Right ventricle myocardium inferior (tissue), 1 donor: ENCODE measurements at places on chromosomes 2 and 18.

DNA sequence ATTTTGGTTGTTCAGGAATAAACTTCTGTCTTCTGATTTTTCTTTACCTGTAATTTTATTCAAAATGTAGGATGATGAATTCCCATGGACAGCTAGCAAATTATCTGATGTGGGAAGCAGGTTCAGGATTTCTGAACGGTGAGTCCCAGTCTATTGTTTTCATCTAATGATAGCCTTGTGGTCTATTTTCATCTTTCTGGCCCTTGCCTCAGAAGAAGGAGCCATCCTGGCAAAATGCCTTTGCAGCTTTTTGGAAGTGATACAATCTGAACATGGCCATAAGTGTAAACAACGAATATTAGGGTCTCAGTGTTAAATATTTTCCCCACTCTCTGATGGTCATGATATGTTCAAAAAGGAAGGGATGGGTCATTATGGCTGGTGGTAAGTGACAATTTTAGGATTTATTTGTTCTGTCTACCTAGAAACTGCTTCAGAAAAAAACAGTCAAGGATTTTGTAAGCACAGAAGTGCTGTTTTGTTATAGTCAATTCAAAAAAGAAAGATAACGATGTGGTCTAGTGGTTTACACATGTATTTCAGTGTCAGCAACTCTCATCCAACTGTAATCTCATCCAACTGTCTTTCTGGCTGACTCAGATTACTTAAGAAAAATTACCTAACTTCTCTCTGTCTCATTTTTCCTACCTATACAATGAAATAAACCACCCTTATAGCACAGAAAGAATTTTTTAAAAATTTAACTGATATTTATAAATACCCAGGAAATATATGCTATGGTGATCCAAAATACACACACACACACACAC lies 272.6 kb upstream of the ERBB4 start:
- no peak for DNase-seq

- DNase-seq = peak; percentile 96
These were observed at the start of gene WDCP for GRCh38 chr2:24046930-24047702. Gene WDCP (minus strand): TSS chr2:24047391. CDS start chr2:24039494, 7,897 bp downstream.

DNA sequence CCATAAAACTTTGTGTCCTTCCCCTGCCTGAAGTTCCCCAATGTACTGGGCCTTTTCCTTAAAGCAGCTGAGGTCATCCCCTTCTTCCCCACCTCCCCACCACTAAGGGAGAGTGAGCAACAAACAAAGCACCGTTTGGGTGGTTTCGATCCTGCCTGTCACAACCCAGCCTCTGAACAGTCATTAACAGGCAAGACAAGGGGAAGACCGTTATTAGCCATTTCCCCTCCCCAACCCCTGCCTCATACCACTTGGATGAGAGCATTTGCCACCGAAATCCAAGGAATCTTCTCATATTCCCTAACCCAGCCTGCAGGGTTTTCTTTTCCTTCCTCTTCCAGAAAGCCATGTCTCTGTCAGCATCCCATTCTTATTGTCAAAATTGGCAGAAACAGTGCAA lies 65.6 kb downstream of the STRADB start:
- DNase-seq = no peak

DNA sequence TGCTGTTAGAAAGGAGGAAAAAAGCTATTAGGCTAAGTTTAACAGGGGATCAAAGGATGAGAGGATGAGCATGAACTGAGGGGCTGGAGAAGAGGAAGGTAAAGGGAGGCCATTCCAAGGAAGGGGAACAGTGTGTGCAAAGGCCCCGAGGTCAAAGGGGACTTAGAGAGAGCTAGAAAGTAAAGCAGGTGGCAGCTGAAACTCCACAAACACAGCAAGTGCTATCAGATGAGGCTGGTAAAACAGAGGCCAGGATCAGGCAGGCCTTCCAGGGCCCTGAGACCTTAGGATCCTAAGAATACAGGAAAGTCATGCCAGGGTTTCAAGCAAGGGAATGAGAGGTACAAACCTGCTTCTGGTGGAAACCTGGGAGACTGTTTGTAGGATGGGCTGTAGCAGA lies 5.8 kb downstream of the HDAC4 start:
- DNase-seq = no peak

GRCh38 chr18:10119528-10119927 lies 205.7 kb downstream of the VAPA start:
- no peak for DNase-seq

- no peak for DNase-seq
These were observed 39.4 kb upstream of the TXNDC2 start for GRCh38 chr18:9846162-9846925.

DNA sequence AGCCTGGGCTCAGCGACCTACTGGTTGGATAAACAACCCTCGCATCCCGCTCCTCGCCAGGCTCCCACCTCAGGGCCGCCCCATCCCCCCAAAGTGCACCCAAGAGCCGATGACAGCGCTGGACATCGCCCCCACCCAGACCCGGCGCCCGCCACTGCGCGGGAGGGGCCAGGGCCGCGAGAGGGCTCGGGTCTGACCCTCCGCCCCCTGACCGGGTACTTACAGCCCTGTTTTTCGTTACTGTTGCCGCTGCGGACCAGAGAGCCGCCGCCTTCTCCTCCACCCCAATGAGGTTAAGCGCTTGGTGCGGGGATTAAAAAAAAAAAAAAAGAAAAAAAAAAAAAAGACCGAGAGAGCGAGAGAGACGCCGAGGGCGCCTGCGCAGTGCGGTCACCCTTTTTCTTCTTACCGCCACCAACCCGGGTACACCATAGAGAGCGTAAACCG lies at the start of gene CLASP1:
TSS of gene CLASP1 (minus strand) at position 314 of the 447 bp plus-strand sequence. CDS start 43,567 bp downstream, outside the sequence.
- no peak for DNase-seq

DNA sequence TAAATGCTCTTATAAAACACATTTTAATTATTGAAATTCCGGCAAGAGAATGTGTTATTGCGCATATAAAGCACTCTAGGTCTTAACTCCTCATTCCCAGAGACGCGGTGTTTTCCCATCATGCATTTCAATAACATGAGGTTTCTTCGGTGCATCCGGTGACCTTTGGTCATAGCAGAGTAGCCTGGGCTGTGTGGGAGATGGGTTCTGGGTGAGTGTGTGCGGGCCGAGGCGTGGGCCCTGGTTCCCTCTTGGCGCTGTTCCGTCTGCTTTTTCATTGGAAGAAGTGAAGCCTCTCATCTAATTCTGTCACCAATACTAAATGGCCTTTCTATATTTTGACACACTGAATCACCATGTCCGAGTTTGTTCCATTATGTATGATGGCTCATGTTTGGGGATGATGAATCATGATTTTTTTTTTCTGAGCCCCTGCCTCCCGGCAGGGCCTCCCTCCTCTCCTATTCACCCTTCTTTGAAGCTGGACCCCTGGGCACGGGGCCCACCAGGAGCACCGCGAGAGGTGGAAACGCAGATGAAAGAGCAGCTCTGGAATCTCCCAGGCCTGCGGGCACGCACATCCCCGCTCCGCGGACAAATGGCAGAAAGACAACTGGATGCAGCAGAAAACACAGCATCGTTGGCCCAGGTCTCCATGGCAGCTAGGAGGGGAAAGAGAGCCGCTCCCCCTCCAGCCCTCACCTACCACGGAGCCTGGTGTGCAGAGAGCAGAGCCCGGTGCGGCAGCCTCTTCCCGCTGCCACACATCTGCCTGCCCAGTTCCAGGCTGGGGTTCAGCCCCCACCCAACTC lies 85.8 kb upstream of the HPCAL1 start:
- DNase-seq = no peak

DNA sequence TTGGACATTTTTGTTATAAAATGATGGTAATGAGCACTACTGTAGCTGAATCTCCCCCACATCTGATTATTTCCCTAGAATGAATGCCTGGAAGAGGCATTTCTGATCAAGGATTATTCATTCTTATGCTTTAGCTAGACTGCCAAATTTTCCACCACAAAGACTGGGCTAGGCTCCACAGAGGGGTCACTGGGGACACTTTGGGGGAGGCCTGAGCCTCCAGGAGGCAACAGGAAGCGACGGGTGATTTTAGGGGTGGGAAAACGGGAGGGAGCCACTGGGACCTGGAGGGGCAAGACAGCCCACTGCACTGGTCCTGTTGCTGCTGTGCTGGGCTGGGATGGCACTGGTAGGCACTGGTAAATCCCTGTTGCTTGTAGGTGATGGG lies 2.4 kb upstream of the ASB1 start:
- DNase-seq = no peak

DNA sequence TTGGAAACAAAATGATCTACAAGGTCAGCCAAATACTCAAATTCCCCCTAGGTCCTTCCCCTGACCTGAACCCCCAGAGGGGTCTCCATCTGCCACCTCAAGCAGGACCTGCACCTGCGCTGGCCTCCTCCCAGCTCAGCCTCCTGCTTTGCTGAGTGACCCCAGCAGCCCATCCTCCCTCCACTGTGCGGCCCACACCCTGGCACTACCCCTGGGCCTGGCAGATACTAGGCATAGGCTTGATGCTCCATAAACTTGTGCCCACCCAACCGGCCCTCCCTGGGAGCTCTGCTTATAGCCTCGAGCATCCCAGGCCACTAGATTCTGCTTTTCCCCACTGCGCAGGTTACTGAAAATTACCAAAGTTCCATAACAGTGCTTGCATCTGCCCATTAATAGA lies 156.2 kb downstream of the HDAC4 start:
- no peak for DNase-seq

GRCh38 chr2:134714228-134714627 lies 4.6 kb downstream of the TMEM163 start:
- DNase-seq = no peak

DNA sequence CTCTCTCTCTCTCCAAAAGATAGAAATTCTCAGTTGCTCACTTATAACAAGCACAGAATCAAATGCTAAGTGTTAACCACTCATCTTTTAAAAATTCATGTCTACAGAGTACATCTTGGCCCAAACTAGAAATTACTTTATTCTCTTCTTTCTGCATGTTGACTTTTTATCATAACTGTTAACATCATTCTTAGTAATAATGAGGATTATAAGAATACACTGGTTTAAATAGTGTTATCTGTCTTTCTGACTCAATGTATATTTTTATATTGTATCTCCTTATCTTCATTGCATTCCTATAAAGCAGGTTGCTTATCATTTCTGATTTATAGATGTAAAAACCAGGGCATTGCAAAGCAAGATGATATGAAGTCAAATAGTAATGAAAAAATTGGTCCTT lies 17.8 kb upstream of the KLF7 start:
- no peak for DNase-seq

GRCh38 chr18:55289775-55290174 lies 298.2 kb downstream of the TCF4 start:
- no peak for DNase-seq

DNA sequence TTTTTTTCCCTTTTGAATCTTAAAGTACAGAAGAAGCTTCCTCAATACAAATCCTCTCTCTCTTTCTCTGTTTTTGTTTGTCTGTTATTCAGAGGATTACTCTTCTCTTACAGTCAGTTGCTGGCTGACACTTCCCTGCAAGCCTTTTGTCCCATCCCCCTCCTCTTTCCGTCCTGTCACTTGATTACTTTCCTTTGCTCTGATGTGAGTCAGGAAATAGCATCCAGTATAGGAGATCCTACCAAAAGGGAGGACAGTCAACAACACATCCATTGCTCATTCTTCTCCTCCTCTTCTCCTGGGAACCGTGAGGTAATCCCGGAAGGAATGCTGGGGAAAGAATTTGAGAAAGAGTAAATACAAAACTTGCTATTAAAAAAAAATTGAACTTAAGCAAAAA lies 79.3 kb upstream of the SCN7A start:
- DNase-seq = no peak

- DNase-seq = no peak
These were observed 210.0 kb upstream of the NT5C1B start for GRCh38 chr2:18799397-18799796.

DNA sequence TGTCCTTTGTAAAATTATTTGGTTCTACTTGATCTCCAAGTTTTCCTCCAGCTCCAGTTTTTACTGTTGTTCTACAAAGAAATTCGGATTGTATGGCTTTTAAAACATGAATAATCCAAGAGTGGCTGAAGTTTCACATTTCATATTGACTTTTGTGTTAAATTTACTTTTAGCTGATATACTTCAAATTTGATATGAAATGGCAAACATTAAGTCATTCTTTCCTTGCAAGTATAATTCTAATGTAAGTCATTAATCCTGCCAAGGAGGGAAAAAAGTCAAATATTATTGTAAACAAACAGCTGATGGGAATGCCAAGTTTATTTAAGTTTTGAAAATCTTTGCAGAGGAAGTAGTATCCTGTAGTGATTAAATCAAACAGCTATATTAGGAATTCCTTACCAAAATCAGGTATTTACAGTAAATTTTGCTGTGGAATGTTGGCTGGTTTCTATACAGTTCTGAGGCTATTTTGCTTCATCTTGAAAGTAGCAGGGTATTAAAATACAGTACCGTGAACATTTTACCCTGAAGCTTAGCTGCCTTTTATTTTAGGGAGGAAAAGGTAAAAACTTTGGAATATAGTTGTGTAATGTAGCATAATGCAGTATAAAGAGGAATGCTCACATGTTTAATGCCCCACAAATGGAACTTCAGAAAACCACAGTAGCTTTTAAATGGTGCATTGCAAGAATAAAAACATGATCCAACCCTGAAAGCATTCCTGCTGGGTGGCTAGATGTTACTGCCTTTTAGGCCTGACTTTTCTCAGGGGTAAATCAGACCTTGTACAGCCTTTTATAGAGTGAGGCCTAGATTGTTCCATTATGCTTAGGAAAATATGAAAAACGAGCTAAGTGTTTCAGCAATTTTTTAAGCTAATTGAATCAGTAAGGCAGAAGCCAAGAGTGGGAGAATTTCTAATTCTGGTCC lies 62.7 kb upstream of the NT5C1B start:
- no peak for DNase-seq

DNA sequence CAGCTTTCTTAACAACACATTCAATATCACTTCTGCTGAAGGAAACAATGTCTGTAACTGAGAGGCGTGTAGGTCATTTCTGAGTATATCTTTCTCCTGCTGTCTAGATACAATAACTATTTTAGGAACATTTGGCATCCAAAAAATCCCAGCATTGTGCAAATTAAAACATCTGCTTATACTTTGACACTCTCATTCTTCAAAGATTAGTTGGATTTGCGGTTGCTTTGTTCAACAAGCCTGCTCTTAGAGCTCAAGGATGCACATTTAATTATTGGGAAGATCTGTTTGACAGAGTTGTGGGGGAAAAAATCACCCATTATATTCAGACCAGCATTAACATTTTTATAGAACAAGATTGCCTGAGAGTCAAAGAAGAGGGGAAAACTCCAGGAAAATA lies 449.5 kb upstream of the HNRNPA3 start:
- DNase-seq = no peak

- no peak for DNase-seq
These were observed 959.6 kb downstream of the SLC4A3 start for GRCh38 chr2:220586980-220587530.
